ACHN (cell line): ENCODE measurements at places on chromosomes 2 and 18.

GRCh38 chr18:13289481-13290205, 71.1 kb downstream of the LDLRAD4 start:
- DNase-seq: no peak

GRCh38 chr18:76985156-76985950, 147.2 kb downstream of the MBP start:
- no peak for DNase-seq

- DNase-seq: no peak
Measured at GRCh38 chr2:55019526-55020258, 30.6 kb downstream of the RTN4 start.

GRCh38 chr2:32997705-32998104, 51.0 kb downstream of the LTBP1 start:
- DNase-seq: no peak

DNA sequence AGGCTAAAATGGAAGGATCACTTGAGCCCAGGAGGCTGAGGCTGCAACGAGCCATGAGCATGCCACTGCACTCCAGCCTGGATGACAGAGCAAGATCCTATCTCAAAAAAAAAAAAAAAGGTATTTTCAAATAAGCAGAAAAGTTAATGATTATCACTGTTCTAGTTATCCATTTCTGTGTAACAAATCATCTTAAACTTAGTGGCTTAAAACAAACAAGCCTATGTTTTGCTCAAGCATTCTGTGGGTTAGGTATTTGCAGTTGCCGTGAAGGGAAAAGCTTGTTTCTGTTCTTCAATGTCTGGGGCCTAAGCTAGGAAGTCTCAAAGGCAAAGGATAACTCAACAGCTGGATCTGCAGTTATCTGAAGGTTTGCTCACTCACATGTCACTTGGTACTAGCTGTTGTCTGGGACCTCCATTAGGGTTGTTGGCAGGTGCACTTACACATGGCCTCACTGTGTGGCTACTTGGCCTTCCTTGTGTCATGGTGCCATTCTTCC, 14.1 kb downstream of the MFF start:
- DNase-seq: peak; percentile 38

- DNase-seq: no peak
Measured at GRCh38 chr2:172261292-172261691, 158.6 kb upstream of the DLX2 start.

- DNase-seq: peak; percentile 66
Measured at GRCh38 chr18:39701839-39702238, 2136.2 kb upstream of the CELF4 start.
